ENCODE measurements at places on chromosomes 3 and 15.
A peak's percentile ranks its signal among the peaks of the same experiment; 100 is the strongest.

DNA sequence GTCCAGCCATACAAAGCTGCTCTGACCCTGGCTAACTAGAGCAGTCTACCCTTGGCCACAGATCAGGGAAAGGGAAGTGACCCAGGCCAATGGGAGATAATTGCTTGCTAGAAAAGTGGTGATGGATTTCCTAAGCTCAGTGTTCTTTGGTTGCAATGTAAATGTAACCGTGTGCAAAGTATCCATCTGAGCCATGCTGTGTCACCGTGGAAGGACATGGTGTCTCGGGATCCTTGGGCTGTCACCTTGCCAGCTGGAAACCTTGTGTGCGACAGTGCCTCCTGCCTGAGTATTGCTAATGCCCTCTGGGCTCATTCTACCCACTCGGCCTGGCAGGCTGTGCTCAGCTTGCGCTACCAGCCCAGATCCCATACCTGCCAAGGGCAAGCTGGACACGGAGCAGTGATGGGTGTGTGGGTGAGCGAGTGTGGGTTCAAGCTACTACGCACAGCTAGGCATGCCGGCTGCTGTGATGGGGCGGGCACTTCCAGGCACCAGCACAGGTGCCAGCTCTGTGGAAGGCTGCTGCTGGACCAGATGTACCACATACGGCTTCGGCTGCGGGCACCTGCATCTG lies 10.7 kb upstream of the SIAH2 start:
- peak; percentile 67 for DNase-seq

DNA sequence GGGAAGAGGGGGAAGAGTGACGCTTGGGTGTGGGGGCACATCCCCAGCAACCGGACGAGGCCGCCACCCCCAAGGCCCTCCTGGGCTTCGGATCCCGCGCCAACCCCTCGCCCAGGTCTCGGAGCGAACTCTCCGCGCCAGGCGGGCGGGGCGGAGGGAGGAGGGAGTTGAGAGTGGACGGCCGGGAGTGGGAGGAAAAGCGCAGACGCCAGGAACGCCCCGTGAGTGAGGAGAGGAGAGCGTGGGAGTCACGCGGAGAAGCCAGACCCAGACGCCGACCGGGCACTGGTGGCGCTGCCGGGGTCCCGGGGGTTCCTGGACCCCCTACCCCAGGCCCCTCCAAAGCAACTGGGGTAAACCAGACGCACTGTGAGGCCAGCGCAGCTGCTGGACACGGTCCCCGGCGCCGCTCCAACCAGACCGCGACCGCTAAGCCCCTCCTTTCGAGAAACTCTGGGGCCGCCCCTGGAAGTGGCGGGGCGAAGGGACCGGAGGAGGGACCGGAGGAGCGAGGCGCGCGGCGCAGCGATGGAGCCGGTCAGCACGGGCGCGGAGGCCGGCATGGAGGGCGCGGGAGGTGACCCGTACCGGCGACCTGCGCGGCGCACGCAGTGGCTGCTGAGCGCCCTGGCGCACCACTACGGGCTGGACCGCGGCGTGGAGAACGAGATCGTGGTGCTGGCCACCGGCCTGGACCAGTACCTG lies at the start of gene EFCC1:
TSS of gene EFCC1 (plus strand) at position 204 of the 705 bp plus-strand sequence. CDS start at position 529, 325 bp downstream.
- DNase-seq: no peak

GRCh38 chr3:43964640-43965039 lies 273.9 kb downstream of the ABHD5 start:
- no peak for DNase-seq

- no peak for DNase-seq
Measured at GRCh38 chr3:194029846-194030245, 106.1 kb upstream of the HES1 start.

DNA sequence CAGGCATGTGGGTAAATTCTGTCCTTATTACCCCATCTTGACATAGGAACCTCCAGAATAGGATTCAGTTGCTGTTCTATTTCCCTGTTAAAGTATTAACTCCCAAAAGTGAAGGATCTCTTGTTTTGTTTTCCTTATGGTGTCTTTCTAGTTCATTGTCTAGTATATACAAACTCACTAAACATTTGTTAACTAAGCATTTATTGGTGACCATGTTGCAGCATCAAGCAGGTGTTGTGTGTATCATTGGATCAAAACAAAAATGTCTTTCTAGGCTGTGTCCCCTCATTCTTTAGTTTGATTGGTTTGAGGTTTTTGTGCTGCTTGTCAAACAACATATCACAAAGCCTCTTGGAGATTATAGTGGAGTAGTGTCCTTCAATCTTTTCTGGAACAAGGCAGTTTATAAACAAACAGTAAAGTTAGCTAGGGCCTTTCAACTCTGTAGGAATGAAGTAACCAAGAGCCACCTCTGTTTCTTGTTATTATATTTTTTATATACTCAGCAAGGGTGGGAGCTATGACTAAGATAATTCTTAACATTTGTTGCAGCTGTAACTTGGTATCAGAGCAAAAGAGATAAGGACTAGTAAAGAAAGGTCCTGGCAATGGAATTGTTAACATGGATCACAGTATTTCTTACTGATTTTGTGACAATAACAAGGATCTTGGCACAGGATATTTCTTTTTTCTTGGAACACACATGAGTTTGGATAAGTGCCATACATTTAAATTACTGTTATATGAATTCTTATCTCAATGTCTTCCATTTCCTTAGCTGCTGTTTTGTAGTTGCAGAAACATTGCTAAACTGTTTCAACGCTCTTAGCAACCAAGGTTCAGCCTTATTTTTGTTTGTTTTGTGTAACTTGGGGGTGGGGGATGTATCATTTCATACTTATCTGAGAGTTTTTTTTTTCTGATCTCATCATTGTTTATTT lies 49.3 kb downstream of the TMOD3 start:
- DNase-seq: no peak

- no peak for DNase-seq
Measured at GRCh38 chr3:3023111-3023745, 86.9 kb downstream of the IL5RA start.

GRCh38 chr15:97140216-97140615 lies 809.7 kb downstream of the NR2F2 start:
- no peak for DNase-seq

DNA sequence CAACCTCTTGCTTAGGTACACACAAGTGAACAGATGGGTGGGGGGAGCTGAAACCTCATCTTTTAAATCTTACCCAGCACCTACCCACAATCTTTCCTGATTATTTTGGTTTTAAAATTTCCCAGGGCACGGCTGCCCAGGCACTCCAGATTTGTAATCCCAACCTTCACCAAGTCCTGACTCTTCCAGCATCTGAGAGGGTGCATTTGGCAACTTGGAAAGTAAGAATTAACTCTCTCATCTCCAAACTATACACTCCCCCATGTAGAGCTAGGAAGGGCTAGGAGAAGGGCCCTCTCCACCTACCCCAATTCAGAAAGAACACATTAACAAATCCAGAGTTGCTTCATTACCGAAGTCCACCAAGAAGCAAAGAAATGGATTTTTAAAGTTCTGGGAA lies 41.7 kb upstream of the PRICKLE2 start:
- DNase-seq: no peak

GRCh38 chr15:93829115-93829870 lies 402.1 kb upstream of the MCTP2 start:
- no peak for DNase-seq

- DNase-seq: no peak
Measured at GRCh38 chr15:39388118-39388517, 192.8 kb upstream of the THBS1 start.

DNA sequence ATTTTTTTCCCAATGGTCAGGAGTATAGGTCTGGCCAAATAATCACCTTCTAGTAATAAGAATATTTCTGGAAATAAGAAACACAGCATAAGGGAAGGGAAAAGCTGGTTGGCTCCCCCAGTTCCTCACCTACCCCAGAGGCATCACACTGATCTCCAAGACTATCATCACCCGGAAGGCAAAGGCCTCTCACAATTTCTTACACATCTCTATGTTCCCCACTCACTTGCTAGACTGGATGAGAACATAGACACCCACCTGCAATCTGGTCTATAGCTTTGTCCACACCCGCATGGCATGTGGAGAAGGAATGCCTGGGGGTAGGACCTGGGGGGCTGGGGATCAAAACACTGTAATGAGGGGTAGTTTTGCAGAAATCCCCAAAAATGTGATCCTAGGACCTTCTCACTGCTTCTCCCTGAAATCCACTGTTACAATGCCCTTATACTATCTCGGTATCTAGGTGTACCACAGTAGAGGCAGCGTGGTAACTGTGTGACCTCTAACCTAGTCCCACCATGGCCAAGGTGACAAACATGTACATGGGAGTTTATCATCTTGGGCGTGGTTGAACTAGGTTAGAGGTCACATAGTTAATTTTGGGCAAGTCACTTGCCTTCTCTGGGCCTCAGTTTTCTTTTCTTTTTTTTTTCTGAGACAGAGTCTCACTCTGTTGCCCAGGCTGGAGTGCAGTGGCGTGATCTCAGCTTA lies 29.5 kb upstream of the NRROS start:
- DNase-seq: no peak

DNA sequence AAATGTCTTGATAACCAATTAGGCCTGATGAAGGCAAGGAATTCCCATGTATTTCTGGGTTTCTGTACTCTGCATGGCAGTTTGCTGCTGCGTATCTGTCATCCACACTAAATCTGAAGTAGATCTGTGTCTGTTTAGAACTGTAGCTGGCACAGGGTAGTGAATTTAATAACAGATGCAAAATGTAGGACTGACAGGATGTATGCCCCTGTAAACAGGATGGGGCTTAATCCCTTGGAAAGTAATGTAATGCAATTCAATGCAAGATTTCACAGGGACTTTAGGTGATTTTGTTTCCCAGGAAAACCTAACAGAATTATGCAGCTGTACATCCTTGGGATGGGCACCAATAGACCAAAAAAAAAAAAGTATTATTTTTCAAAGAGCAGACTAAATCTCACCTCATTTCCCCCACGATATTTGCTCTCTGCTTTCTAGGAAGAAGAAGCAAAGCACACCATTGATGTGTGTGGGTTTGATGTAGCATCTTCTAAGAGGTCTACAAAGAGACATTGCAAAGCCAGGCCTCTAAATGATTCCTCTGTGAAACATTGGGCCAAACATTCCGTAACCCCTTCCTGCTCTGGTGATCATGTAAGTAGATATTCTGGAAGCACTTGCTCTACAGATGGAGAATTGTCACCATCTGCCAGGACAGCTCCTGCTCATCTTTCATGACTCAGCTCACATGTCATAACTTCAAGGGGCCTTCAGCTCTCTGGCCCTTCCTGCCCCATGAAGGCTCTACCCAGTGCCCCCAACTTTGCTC lies 464.3 kb upstream of the RGMA start:
- no peak for DNase-seq

DNA sequence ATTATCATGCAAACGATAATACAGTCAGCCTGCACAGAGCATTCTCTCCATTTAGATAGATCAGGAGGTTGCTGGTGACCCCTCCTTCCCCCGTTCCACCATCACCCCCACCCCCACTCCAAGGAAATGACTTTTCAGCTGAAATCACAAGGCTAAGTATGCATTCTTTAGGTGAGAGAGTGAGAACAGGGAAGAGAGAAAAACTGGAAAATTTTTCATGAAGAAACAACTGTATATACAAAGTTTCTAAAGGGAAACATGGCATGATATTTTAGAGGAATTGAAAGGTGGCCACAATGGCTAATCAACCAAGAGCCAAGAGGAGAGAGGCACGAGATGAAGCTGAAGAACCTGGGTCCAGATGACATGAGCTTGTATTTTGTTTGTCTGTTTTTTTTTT lies 22.2 kb downstream of the BCL2A1 start:
- DNase-seq: no peak

DNA sequence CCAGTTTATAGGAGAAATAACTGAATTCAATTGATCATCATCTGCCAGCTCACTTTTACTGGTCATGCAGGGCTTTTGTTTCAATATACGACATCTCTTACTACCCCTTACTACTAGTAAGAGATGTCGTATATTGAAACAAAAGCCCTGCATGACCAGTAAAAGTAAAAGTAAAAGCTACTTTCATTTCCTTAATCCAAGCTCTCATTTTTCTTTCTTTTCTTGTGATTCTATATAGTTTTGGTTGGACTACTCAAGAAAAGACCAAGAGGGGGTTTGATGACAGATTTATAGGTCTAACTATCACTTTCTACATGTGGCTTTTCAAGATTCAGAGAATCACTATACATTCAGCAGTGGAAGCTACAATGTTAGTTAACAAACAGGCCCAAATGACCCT lies 1237.3 kb downstream of the ROBO2 start:
- no peak for DNase-seq

DNA sequence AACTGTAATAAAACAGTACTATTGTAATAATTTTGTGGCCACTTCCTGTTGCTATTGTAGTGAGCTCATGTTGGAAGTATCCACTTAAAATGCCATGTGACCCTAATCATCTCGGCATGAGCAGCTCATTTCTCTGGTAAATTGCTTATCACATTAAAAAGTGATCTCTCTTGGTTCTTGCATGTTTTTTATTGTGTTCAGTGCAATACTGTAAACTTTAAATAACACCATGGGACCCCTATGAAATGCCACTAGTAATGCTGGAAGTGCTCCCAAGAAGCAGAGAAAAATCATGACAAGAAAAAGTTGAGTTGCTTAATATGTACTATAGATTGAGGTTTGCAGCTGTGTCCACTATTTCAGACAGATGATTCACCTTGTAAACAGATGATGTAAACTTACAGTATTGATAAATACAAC lies 45.6 kb downstream of the NMD3 start:
- no peak for DNase-seq

DNA sequence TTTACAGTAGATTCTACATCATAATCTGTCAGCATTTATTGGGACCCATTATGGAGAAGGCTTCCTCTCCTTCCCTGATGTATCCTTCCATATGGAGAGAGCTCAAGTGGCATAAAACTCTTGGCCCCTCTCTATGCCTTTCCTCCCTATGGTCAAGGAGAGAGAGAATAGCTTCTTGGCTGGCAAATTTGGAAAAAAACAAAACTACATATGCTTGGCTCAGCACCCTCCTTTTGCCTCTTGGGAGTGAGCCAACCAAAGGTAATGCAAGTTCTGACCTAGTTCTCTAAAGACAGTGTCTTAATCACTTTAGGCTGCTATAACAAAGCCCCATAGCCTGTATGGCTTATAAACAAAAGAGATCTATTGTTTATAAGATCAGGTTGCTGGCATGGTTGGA lies 37.5 kb downstream of the C3orf70 start:
- DNase-seq: no peak

- DNase-seq: no peak
Measured at GRCh38 chr3:158381262-158381868, 189.6 kb upstream of the MLF1 start.

Measured in right lobe of liver (tissue), 6 donors.